ENCODE measurements at places on chromosomes 5 and 9.

DNA sequence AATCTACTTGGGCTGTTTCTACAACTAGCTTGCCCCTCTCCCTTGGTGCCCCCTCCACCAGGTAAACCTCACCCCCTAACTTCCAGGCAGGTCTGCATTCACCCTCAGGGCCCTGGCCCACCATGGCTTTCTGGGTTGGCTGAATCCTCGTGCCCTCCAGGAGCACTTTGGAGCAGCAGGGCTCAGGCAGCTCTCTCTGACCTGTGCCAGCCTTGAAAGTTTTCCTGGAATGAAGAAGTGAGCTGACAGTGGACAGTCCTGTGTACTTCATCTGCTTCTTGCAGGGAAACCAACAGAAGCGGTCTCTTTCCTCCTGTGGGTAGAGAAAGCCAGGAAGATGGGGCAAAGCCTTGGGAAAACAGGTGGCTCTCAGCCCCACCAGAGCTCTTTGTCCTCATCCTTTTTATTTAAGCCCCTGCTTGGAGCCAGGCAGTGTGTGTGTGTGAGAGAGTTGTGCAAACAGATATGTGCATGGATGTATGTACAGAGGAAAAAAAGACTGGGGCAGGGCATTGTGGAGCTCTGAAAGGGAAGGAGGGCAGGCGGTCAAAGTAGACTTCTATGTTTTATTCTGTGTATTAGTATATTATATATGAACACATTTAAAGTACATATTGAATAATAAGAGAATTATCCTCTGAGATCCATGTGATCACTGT, 62.3 kb upstream of the SPRY4 start:
- DNase-seq, result no peak

- no peak for DNase-seq
Observed at GRCh38 chr9:81669041-81669651, 20.2 kb downstream of the TLE1 start.

DNA sequence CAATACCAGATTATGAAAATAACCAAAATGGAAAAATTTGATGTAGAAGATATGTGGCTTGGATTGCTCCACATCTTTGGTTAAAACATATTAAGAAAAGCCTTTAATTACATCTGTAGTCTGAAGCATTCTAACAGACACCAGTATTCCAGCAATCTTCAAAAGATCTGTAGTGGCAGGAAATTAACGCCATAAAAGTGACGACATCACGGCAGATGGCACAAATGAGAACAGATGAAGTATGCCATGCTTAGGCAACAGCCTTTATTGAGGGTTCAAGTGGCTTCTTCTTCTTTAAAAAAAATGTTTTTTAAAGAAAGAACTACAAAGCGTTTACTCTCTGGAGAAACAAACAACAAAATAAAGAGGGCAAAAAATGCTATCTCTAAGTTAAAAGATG, 164.2 kb downstream of the MEF2C start:
- no peak for DNase-seq

GRCh38 chr5:5967944-5968343, 410.4 kb downstream of the MED10 start:
- DNase-seq, result no peak

GRCh38 chr5:149380466-149381121, 1.5 kb upstream of the IL17B start:
- no peak for DNase-seq

- DNase-seq, result peak; percentile 66
Observed at GRCh38 chr5:73454379-73455036, 5.9 kb upstream of the FOXD1 start.

DNA sequence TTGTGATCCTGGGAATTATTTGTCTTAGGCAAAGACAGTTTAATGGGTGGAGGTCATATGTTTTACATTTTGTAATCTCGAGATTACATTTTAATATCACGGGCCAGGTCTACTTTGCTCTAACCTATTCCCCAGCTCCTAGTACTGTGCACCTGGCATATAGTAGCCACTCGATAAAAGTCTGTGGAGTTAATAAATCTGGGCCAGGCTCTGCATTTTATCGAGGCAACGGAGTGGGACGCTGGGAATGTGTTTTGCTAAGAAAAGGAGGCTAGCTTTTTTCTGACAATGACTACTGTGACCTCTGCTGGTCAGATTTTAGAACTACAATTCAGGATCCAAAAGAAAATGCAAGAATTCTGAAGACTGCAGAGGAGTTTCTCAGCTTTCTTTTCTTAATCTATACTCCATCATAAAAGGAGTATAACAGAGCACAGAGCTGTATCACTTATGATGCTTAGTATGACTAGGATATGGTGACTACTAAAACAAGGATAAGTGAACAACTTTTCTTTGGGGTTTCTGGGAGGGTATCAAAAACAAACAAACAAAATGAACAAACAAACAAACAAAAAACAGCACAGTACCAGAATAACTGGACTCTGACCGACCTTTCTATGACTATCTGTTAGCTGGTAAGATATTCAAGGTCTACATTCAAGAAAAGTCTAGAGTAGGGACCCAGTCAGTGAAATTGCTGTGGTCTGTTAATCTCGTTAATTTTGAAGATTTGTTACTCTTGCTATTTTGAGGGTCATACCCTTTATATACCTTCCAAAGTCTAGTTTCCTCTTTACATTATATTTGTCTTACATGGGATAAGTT, 46.1 kb upstream of the CER1 start:
- DNase-seq, result peak; percentile 21

All from body of pancreas (tissue), 4 donors.